ENCODE measurements at places on chromosomes 3 and 15. TPM values are rescaled to one million over a fixed set of nuclear protein-coding genes. Genes with fewer than 3 reads are reported as not detected.

The ZBED2 gene
- total RNA-seq = under 0.01 TPM

The MKRN3 gene
- total RNA-seq = not detected

The TMEM207 gene
- not detected for total RNA-seq

The ISG20 gene
- 36.8 TPM for total RNA-seq

The P4HTM gene
- 4.7 TPM for total RNA-seq

The FBXL22 gene
- total RNA-seq = 0.13 TPM

The SLC28A2 gene
- total RNA-seq = not detected

The IL5RA gene
- total RNA-seq = not detected

The SPINT1 gene
- total RNA-seq = 0.90 TPM
